M059J (cell line): ENCODE measurements at places on chromosomes 1 and 21. TPM values are rescaled to one million over a fixed set of nuclear protein-coding genes. Genes with fewer than 3 reads are reported as not detected.

GRCh38 chr21:33988237-33989017 is 72.8 kb upstream of the ATP5PO start:
- no peak for DNase-seq

- no peak for DNase-seq
Measured at GRCh38 chr21:27813750-27814149, 846.9 kb upstream of the ADAMTS5 start.

DNA sequence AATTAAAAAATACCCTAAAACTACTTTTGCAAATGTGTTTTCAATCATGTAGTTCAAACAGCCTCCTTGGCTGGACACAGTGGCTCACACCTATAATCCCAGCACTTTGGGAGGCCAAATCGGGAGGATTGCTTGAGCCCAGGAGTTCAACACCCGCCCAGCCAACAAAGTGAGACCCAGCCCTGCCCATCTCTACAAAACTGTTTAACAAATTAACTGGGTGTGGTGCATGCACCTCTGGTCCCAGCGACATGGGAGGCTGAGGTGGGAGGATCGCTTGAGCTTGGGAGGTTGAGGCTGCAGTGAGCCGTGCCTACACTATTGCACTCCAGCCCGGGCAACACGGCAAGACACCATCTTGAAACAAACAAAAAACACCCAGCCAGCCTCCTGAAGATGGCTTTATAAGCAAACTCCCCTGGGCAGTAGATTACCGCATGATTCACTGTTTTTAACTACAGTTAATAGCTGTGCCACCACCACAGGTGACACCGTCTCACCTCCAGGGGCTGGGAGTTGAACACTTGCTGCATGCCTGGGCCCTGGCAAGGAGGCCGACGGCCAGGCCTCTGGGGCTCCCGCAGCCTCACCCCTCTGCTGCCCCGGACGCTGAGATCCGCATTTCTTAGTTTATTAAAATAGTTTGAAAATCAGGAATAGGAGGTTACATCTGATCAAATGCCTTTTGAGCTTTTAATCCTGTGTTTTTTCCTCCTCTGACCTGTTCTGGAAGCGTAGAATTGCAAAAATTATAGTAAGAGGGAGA is 16.2 kb downstream of the PTTG1IP start:
- no peak for DNase-seq

DNA sequence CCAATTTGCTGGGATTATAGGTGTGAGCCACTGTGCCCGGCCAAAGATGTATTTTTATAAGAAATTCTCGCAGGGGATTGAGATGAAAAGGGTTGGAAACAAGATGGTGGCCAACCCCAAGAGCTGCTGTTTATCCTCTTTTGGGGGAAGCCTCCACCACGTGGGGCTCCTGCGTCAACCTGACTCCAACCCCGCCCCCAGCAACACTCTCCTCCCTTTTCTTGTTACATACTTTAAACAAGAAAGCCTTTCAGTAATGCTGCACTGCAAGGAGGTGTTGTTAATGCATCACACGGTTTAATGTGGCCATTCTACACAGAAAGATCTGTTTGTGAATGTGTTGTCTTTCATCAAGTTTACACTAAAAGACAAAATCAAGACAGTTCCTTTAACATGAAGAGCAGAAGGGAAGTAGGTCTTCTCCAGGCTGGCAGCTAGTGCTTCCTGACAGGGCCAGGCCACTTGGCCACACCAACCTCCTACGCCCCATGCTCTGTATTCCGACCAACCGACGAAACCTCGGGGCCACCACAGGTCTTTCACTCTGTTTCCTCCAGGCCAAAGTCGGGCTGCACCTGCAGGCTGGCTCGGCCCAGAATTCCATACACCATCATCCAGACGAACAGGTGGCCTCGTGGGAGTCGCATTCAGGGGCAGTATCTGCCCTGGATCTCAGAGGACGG is 25.9 kb downstream of the C2CD2 start:
- DNase-seq = no peak

DNA sequence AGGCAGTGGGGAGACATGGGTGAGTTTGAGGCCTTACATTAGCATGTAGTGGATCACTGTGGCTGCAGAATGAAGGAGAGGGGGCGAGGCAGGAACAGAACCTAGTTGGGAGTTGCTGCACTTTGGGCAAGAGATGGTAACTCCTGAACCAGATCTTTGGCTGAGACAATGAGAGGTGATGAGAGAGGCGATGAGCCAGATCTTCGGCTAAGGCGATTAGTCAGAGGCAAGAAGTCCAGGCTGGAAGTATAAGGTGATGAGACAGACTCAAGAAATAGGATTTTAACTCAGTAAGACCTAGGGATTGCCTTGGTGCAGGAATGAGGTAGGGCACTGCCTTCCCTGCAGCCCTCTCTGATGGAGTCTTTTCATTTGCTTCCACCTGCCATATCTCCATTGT is 9.1 kb upstream of the ARTN start:
- DNase-seq = peak; percentile 46

DNA sequence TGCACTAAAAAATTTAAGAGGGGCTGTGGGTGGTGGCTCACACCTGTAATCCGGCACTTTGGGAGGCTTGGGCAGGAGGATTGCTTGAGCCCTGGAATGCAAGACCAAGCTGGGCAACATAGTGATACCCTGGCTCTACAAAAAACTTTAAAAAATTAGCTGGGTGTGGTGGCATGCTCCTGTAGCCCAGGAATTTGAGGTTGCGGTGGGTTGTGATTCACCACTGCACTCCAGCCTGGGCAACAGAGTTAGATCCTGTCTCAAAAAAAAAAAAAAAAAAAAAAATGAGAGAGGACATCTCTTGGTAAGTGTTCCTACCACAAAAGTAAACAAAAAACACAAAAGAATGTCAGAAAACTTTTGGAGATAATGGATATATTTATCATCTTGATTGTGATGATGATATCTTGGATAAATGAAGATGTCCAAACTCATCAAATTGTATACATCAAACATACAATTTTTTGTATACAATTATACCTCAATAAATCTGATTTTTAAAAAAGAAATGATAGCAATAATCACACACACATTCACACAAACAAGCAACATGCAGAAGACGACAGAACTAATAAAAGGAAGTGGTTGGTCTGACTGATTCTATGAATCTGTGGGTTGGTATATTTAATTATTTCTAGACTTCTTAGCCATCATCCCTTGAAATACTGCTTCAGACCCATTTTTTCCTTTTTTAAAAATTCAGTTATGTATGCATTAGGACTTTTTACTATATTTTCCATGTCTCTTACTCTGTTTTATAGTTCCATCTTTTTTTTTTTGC is 465.9 kb downstream of the PLA2G4A start:
- peak; percentile 40 for DNase-seq

GRCh38 chr1:63946866-63947491 is 173.2 kb downstream of the ROR1 start:
- peak; percentile 78 for DNase-seq

DNA sequence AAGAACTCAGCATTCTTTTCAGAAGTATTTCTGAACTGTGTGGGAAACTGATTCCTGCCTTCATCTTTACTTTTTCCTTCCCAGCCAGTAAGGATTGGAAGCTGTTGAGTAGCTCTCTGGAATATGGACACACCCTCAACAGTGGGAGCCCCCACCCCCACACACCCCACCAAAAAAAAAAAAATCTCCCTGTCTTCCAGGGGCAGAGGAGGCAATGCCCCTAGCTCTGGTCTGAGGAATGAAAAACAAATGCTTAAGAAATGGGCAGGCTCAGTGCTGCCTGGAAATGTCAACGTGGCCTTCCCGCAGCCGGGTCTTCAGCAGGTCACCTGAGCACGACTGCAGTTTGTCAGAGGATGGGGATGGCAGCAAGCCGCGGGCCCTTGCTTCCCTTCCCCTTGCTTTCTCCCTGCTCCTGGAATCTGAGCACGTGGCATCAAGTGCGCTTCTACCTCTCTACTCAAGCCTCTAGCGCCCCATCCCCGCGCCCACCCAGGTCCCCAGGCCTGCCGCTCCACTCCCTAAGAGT is 479 bp downstream of the RGS16 start:
- DNase-seq = no peak

- DNase-seq = no peak
Measured at GRCh38 chr1:29406814-29407213, 170.5 kb downstream of the PTPRU start.

DNA sequence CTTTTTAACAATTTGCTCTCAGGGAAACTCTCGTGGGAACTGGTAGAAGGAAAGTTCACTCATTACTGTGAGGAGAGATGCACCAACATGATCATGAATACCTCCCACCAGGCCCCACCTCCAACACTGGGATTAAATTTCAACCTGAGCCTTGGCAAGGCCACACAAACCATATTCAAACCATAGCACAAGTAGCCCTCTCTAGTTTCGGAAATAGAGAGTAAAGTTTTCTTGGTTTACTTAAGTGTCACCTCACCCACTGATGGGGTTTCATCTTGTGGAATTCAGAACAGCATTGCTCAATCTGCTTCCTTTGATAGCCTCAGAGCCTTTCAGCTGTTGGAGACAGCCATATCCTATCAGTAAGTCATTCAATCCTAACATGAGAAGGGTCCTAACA is 25.5 kb upstream of the CCSAP start:
- no peak for DNase-seq

- DNase-seq = no peak
Measured at GRCh38 chr1:156076609-156077429, 5.4 kb downstream of the MEX3A start.

DNA sequence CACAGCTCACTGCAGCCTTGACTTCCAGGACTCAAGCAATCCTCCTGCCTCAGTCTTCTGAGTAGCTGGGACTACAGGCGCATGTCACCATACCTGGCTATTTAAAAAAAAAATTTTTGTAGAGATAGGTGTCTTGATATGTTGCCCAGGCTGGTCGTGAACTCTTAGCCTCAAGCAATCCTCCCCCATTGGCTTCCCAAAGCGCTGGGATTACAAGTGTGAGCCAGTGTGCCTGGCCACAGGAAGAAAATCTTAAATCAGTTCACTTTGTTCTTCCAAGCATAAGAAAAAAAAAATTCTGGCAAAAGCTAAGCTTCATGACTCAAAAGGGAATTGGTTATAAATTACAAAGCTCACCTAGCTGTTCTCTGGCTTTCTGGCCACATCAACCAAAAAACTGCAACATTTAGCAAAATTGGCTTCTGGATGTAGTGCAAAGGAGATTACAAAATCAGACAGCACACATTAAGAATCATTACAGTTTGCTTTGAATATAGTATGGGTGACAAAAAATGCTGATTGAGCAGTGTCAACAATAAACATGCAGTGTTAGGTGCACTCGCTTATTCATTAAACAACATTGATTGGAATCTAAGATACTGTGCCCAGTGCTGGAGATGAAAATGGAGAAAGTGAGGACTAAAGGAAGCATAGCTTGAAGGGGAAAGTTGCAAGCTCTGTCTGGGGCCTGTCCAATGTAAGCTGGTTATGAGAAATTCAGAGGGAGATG is 76.7 kb downstream of the KCTD3 start:
- DNase-seq = peak; percentile 20

- DNase-seq = no peak
Measured at GRCh38 chr1:229645324-229645993, 19.4 kb downstream of the URB2 start.

GRCh38 chr1:208538587-208538986 is 294.4 kb upstream of the PLXNA2 start:
- no peak for DNase-seq

- no peak for DNase-seq
Measured at GRCh38 chr1:230355128-230355527, 71.0 kb downstream of the PGBD5 start.

- DNase-seq = peak; percentile 72
Measured at GRCh38 chr1:172397221-172397620, 23.3 kb upstream of the C1orf105 start.

DNA sequence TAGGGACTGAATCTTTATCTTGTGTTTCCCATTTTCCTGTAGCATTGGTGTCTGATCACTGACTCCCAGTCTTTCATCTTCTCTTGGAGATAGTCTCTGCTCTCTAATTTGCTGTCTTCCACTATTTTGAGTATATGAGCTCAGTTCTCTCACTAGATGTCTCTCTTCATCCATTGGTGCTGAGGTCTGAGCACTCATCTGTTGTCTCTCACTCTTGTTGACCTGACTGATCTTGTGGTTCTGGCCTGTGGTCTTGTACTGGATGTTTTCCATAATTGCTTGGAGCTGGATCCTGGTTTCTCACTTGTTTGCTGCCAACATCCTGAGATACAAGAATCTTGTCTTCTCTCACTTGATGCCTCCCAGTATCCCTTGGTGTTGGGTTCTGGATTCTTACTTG is 25.1 kb upstream of the S100A11 start:
- peak; percentile 25 for DNase-seq

GRCh38 chr1:6911021-6911941 is 126.0 kb downstream of the CAMTA1 start:
- no peak for DNase-seq

DNA sequence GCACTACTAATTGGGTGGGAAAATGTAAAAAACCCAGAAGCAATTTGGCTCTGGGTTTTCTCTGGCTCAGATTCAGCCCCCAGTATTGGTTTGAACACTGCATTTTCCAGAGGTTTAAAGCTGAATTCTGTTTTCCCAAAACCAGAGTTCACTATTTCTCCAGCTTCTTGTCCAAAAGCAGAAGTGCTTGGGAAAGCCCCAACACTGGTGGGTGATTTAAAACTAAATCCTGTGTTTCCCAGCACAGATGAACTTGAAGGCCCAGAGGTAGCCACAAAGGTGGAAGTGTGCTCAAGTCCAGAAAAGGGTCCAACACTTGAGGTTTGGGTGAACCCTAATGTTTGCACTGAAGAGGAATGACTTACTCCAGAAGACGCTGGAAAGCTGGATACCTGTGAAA is 678 bp downstream of the MCM3AP start:
- DNase-seq = no peak

USP16 gene
- 42.6 and 43.1 TPM in 2 replicates for total RNA-seq

ZNF593OS gene
- total RNA-seq = not detected in 2 replicates

ITGB2 gene
- 0.10 TPM in 1 of 2 replicates, not detected in the other for total RNA-seq

GJA5 gene
- total RNA-seq = 1.3 and 2.6 TPM in 2 replicates

RYR2 gene
- total RNA-seq = 0.07 and 0.27 TPM in 2 replicates

MRPL39 gene
- total RNA-seq = 65.1 and 88.8 TPM in 2 replicates

PLA2G2D gene
- not detected in 2 replicates for total RNA-seq

FCRL4 gene
- total RNA-seq = not detected in 2 replicates

TRPM2 gene
- total RNA-seq = 0.99 and 1.3 TPM in 2 replicates

JAM2 gene
- total RNA-seq = 1.7 and 3.0 TPM in 2 replicates

ERRFI1 gene
- 127 and 146 TPM in 2 replicates for total RNA-seq
